ENCODE measurements at places on chromosomes 6 and 20.

GRCh38 chr6:109467696-109468095 is 12.1 kb upstream of the MICAL1 start:
- no peak for DNase-seq

DNA sequence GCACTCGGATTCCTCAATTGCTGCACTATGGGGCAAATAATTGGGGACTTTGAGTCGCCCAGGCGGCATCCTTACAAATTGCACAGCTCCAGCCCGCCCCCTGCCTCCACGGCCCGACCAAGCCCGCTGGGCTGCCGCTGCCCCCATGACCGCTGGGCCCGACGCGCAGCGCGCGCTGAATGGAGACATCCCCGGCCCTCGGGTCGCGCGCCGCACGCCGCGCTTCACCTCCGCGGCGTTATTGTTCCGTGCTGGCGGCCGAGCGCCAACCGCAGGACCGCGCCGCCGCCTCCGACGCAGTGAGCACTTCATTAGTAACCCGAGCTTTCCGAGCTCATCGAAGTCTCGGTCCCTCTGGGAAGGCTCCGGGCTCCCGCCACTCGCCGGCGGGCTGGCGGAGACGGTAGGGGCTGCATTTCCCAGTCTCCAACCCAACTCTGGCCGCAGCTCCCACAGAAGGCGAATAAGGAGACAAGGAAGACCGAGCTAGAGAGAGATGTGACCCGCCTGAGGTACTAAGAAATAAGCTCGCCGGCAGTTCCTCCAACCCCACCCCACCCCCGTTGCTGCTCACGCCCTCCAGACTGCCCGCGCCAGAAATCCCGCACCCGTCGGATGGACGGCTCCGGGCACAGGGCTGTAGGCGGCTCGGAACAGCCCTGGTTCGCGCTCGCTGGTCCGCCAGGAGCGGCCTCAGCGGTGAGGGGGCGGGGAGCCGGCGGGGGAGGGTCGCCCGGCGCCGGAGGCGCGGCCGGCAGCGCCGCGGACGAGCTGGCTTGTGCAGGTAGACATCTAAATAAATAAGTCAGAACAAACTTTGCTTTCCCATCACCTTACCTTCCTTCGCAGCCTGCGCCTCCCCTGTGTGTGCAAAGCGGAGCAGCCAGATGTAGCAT is 703 bp downstream of the EPHA7 start:
- peak; percentile 6 for DNase-seq

GRCh38 chr6:30681766-30682142 is 4.7 kb downstream of the PPP1R18 start:
- DNase-seq, result no peak

- peak; percentile 39 for DNase-seq
Observed at GRCh38 chr6:134768931-134769330, 181.0 kb downstream of the ALDH8A1 start.

GRCh38 chr6:85551264-85551663 is 42.4 kb downstream of the SNX14 start:
- no peak for DNase-seq

GRCh38 chr6:116611056-116611455 is 5.2 kb upstream of the RSPH4A start:
- no peak for DNase-seq

DNA sequence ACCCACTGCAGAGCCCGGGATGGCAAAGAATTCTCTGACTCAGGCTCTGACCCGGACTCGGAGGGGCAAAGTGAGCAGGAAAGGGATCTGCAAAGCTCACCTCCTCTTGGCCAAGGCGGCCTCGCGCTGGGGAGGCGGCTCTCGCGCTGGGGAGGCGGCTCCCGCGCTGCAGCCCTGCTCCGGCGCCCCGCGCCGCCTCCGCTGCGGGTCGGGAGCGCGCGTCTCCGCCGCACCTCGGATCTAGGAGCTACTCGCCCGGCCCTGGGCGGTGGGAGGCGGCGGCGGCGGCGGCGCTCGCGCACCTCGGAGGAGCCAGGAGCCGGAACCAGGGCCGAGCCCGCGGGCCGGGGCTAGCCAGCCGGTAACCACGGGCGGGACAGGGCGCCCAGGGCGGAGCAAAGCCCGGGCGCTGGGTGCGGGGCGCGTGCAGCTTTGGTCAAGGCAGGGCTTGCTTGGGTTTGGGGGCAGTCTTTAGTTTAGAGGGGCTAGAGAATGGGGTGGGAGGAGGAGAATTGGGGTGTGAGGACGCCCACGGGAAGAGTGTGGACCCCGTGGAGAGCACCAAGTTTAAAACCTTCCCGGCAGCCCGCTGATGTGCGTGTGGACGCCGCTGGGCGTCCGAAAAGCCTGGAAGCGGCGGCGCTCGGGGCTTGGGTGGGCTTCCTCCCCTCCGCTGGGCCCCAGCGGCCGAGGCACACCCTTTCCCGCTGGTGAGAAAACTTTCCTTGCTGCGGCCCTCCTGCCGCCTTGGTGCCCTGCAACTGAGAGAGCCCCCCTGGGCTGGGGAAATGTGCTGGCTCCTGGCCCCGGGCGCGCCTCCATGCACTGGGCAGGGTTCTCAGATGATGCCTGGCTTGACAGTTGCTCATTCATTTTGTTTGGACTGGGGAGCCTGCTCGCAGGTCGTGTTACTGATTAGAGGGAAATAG is at the start of gene MRAP2:
MRAP2 (plus strand) TSS at position 250 of the 929 bp plus-strand sequence. CDS start 21,547 bp downstream, outside the sequence.
- DNase-seq, result peak; percentile 1

DNA sequence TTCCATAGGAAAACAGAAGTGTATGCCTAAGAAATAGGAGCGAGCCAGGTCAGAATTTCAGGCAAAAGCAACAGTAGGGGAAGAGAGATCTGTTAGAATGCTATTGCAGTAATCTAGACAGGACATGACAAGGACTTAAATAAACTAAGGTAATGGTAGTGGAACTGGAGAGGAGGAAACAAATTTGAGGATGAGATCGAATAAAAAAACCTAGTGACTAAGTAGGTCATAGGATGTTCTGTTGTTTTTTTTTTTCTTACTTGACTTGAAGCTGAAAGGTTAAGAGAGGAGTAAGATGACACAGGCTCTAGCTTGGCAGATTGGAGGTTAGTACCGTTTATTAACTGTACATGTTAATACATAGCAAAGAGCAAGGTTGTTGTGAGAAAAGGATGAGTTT is 28.6 kb downstream of the ORC3 start:
- DNase-seq, result no peak

DNA sequence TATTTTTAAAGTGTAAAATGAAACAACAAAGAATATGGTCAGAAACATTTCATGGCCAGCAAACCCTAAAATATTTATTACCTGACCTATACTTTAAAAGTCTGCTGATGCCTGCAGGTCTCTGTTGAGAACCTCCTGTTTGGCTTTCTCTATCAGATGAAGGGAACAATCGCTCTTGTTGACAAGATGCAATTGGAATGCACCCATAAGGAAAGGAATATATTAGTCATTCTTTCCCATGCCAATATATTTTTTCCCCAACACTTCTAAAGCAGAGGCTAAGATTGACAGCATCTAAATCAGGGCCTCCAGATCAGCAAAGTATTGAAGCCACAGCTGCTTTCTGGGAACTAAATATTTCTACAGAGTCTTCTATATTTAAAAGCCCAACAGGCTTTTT is 897.8 kb downstream of the EPHA7 start:
- DNase-seq, result no peak

- DNase-seq, result no peak
Observed at GRCh38 chr6:34520645-34521462, 35.3 kb downstream of the SPDEF start.

DNA sequence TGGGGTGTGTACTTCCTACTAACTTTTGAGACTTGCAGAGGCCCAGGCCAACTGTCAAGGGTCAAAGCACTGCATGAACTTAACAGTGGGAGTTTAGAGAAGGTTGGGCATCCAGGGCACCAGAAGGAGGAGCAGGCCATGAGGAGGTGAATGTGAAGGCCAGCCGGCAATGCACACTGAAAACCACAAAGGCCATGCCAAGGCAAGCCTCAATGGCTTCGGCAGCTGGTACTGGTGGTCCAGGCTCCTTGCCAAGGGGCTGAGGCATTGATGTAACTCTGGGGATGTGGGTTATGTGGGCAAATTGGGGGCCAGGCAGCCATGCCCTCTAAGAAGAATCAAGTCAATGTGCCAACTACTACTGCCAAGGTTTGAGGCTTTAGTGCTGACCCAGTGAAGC is 222.4 kb downstream of the UNC5CL start:
- DNase-seq, result no peak

DNA sequence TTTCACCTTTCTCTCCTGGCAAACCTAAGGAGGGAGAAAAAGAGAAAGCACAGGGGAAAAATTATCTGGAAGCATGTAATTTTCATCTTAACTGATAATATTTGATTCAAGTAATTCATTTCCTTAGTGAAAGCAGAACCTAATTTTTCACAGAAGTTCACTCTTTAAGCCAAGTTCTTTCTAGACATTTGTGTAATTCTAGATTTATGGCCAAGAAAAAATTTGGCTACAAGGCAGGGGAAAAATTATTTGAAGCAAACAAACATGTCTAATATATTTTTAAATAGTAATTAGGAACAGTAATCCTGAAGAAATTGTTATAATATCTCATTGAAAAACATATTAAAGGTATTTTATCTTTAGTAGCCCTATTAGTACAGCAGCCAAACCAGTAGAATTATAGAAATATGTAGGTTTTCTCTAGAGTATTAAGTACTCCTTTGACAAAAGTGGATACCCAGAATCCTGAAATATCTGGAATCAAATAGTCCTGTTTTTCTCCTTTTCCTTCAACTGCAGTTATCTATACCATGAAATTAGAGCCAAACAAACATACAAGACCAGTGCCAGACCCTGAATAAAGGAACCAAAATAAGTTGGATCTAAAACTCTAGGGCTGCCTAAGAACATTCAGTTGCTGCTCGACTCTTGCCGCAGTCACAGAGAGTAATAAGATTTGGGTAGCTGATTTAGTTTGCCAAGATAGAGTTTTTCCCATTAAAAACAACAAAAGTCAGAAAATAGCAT is 116.5 kb downstream of the COL12A1 start:
- no peak for DNase-seq

DNA sequence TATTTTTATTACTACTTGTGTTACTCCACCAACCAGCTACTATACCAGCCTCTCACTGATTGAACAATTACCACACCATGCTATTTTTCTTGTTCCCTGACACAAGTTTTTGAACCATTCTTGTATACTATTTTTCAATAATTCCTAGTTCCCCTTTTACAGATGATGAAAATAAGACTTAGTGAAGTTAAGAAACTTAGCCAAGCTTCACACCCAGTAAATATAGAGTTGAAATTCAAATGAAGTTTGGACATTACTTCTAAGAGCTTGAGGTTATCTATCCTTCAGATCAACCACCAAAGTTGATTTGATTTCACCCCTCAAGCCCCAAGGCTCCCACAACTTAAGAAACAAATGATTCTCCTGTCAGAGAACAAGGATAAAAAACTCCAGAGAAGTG is 13.1 kb upstream of the BCAS1 start:
- DNase-seq, result no peak

GRCh38 chr6:53244958-53245357 is 96.3 kb upstream of the GCM1 start:
- peak; percentile 51 for DNase-seq

DNA sequence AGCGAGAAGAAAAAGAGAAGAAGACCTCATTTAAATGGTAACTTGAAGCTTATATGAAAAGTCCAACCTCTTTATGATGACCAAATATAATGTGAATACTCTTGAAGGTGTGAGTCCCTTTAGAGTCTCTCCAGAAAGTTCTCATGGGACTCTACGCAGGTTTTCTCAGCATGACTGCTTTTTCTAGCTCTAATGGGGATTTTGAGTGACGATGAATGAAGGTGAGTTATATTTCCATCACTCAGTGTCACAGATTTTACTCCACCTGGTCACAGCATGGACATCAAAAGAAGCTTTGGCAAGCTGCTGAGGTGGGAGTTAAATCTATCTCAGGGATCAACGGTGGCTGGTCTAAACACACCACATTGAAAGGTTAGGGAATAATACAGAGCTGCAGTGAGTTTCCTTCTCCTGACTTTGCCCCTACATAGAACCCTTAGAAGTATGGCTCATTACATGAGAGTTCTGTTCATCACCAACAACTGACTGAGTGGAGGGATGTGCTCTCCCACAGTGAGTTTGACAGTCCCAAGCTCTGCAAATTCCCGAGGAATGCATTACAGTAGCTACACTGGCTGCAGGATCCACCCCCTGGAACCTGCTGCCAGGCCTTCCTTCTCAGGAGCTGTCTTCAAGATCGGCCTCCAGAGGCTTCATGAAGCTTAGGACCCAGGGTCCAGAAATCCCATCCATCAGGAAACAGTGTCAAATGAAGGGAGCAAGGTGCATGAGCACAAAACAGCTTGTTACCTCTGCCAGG is 126.8 kb downstream of the FOXC1 start:
- DNase-seq, result no peak

DNA sequence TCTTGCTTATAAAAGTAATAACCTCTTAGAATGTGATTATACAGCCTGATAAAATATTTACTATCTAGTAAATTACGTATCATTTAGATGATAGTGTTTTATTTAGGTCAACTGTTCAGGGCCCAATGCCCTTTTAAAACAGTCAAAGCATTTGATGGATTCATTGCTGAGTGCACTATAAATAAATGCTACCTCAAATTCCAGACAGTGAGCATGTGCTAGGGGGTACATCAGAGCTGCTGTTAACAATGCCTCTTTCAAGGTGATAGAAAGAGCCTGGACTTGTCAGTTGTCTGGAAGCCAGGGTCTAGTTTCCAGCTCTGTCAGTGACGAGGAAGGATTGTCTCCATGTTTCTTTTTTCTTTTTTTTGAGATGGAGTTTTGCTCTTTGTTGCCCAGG is 7.5 kb upstream of the TMEM242 start:
- DNase-seq, result no peak

Data from suppressor macrophage treated with lipopolysaccharide for 4 hours (primary cell).